ENCODE measurements at places on chromosomes 1 and 21.

GRCh38 chr1:94572780-94573179 lies 31.2 kb upstream of the F3 start:
- DNase-seq, result no peak

DNA sequence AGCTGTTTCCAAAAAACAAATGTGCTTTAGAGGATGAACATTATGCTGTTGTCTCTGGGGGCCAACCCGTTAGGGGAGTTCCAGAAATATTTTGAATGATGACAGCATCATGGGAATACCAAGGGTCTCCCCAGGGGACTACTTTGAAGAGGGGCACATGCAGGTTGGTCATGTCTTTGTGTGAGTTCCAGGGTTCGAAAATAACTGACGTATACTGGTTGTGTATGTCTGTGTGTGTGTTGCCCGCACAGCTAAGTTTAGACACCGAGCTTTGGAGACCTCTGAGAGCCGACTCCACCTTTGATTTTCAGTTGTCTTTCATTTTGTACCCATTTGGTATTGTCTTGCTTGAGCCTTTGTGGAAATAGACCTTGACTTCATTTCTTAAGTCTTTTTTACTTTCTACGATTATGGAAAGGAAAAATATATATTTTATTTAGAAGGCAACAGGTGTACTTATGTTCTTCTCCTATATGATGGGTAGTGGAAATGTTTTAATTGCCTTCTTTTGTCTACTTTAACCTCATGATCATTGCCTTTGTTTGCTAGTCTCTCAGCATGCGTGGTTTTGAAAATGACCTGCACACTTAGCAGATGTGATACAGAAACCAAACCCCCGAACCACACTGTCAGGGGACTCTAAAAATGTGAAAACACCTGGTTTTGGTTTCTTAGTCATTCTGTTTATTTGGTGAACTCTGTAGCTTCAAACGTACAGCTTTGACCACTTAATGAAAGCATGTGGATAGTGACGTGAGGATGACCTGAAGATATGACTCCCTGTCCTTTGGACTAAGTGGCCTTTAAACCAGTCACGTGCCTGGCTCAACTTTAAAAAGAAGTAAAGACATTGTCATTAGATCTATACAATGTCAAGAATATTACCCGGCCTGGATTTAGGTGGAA lies 56.5 kb downstream of the GALNT2 start:
- no peak for DNase-seq

- DNase-seq, result no peak
Observed at GRCh38 chr1:174815036-174815435, 184.7 kb upstream of the CACYBP start.

DNA sequence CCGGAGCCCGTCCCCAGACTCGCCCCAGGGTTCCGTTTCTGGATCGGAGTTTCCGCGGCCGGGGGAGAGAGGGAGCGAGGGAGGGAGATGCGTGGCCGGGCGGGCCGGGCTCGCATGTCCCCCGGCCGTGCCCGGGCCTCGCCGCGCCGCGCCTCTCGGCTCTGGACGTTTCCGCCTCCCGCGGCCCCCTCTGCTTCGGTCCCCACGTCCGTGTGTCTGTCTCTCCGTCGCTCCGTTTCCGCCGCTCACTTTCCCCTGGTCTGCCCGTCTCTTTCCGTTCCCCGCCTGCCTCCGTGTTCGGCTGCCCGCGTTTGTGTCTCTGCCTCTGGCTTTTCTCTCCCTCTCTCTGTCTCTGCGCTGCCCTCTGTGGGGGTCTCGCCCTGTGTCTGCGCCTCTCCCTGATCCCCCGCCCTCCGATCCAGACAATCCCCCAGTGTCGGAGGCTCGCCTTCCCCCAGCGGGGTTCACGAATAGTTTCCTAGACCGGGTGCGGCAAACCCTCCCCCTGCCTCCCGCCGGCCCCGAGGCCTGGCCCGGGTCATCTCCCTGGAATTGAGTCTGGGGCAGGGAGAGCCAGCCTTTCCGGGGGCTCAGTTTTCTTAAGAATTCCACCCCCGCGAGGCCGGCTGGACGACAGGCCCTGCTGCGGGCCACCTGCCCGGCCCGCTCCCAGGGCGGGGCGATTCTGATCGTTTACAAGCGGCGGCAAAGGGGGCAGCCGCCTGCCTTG lies 735 bp downstream of the NBL1 start:
- DNase-seq, result peak; percentile 52

DNA sequence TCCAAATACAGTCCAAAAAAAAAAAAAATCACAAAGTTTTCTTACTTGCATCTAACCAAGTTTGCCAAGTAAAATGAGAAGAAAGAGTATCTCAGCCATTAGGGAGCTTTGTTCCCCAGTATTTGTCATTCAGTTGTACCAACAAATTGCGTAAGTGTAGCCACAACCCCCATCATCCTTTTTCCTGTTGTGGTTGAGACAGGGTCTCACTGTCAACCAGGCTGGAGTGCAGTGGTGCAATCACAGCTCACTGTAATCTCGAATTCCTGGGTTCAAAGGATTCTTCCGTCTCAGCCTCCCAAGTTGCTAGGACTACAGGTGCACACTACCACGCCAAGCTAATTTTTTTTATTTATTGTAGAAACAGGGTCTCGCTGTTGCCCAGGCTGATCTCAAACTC lies 9.5 kb downstream of the STX6 start:
- peak; percentile 8 for DNase-seq

GRCh38 chr1:90936731-90937130 lies 85.1 kb downstream of the ZNF644 start:
- no peak for DNase-seq

GRCh38 chr21:33908760-33909159 lies 6.8 kb downstream of the ATP5PO start:
- no peak for DNase-seq

DNA sequence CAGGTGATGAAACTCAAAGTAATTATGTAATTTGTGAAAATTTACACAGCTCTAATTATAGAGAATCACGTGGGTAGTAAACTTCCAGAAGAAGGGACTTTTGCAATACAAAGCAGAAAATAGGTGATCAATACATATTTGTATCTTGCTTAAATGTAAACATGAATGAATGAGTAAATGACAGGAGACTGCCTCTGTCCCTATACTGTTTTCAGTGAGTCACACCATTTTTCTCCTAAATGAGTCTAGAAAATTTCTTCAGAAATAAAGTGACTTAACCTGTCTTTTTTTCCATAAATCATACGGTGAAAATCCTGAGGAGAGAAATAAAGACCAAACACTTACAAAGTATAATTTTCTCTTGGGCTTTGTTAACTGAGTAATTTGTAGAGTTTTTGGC lies 11.9 kb downstream of the RAP1A start:
- DNase-seq, result no peak

- no peak for DNase-seq
Observed at GRCh38 chr1:87878873-87879272, 550.2 kb downstream of the LMO4 start.

GRCh38 chr1:165842023-165842670 lies 14.7 kb downstream of the UCK2 start:
- DNase-seq, result no peak

GRCh38 chr1:160432371-160432786 lies 32.0 kb downstream of the VANGL2 start:
- DNase-seq, result peak; percentile 51

DNA sequence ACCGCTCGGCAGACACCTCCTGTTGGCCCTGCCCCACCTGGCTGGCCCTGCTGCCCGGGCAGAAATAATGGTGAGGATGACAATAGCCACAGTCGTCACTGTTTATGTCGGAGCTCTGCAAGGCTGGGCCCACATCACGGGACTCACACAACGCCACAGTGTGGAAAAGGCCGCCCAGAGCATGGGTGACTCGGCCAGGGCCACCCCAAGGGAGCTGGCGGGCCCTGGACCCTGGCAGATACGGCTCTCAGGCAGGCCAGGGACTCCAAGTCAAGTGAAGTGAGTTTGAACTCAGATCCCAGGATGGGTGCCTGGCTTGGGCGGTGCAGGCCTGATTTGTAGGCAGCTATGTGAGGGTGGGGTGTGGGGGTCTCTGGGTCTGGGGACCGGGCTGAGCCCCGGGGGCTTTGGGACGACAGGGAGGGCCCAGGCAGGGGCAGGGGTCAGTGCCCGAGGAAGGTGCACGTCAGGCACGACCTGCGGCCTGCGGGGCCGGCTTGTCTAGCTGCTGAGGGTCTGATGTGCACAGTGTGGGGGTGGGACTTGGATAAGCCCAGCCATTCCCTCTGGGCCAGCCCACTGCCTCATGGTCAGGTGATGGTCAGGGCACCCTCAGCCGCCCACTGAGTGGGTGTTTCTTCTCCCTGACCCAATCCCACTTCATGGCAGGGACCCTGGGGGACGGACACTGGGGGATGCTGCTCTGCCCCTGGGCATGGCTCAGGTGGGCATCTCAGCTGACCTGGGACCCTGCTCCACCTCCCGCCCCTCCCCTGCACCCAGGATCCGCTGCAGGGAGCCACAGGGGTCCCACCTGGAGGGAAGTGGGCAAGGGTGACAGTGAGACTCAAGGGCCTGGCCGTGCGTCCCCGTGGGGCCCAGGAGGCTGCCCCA lies 1.0 kb downstream of the RNF223 start:
- no peak for DNase-seq

GRCh38 chr1:207001492-207002245 lies 30.9 kb downstream of the C1orf116 start:
- DNase-seq, result no peak

- no peak for DNase-seq
Observed at GRCh38 chr1:26518355-26518754, 11.2 kb upstream of the RPS6KA1 start.

GRCh38 chr1:53182111-53182593 lies 14.5 kb upstream of the CPT2 start:
- DNase-seq, result peak; percentile 81

- no peak for DNase-seq
Observed at GRCh38 chr1:99872063-99872462, 21.9 kb downstream of the AGL start.

- no peak for DNase-seq
Observed at GRCh38 chr1:228314315-228314657, 92.3 kb downstream of the TRIM11 start.

DNA sequence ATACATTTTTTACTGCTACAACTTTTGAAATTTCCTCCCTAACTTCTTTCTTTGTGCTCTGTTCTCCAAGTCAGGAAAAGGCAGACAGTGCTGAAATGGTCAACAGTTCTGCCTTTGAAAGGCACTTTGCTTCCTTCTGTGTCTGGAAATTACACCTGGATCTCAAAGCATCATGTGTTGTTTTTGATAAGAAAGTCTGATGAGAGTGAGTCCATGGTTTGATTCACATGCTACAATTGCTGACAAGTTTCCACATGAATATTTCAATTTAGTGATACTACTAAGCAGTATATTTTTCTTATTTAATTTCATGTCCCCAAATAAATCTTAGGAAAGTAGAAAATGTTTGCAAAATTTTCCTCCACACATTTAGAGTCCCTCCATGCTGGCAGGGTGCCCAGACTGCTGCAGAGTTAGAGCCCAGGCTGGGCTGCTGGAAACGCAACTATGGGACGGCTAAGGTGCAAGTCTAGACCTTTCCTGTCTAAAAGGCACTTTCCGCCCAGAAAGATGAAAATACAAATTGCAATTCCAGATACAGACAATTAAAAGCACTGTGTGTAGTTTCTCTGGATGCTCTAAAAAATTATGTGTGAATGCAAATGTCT lies 96.6 kb upstream of the RUNX1 start:
- DNase-seq, result no peak

All from CD4-positive, alpha-beta T cell treated with Interleukin-12 subunit alpha and Interleukin-12 subunit beta, for 1 hour (primary cell).